Tibial nerve (tissue), 4 donors: ENCODE measurements at places on chromosomes 12 and 14. TPM values are rescaled to one million over a fixed set of nuclear protein-coding genes. Genes with fewer than 3 reads are reported as not detected.
A peak's percentile ranks its signal among the peaks of the same experiment; 100 is the strongest.

The RIPK3 gene
- total RNA-seq: 9.6 TPM

- no peak for DNase-seq
- H3K4me1 ChIP-seq: no peaks in the 10 kb centered on the region
- H3K36me3 ChIP-seq: peaks cover 7% of the 10 kb centered on the region
- H3K27me3 ChIP-seq: no peaks in the 10 kb centered on the region
- H3K27ac ChIP-seq: no peak overlapping the region
These were observed 15.5 kb upstream of the ATP6V0A2 start for GRCh38 chr12:123696646-123697045.

DNA sequence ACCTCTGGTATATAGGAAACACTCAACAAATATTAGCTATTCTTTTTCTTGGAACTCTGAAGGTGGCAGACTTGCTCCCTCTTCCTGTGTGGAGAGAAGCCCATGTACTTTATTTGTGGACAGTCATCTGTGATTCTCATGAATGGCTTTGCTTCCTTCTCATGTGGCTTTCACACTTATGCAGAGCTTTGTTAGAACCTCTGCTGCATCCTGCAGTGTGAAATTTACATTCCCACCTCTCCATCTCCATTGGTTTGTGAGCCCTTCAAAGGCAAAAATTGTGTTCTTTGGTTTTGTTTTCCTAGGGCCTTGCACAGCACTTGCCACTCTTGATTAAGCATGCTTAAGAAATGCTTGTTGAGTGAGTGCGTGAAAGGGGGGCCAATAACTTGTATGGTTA is 51.9 kb downstream of the BICD1 start:
- no peaks in the 10 kb centered on the region for H3K27me3 ChIP-seq
- no peak for DNase-seq
- H3K27ac ChIP-seq: no peak overlapping the region
- no peaks in the 10 kb centered on the region for H3K36me3 ChIP-seq
- no peaks in the 10 kb centered on the region for H3K4me1 ChIP-seq

The GPR84 gene
- total RNA-seq: not detected

The TPH2 gene
- not detected for total RNA-seq

DNA sequence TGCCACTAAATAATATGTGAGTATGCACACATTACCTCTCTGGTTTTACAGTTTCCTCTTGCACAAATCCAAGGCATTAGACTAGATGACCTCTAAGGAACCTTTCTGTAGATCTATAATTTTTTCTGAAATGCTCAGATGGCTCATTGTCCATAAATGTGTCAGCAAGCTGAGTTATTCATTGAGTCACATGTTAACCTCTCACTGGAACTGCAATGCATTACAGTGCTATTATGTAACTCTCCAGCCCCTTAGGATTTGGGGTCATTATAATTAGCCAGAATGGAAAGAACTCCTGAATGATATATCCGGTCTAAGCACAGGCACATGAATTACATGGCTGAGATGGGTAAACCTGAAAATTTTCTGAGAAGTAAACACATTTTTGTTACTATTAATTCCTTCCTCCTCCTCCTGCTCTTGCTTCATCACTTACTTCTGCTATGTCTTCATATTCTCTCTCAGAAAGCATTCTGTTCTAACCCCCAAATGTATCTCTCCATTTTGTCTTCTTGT is 20.3 kb upstream of the DRAM1 start:
- peak; percentile 36 for DNase-seq
- H3K36me3 ChIP-seq: no peaks in the 10 kb centered on the region
- no peaks in the 10 kb centered on the region for H3K27me3 ChIP-seq

The SOX5 gene
- 41.9 TPM for total RNA-seq

DNA sequence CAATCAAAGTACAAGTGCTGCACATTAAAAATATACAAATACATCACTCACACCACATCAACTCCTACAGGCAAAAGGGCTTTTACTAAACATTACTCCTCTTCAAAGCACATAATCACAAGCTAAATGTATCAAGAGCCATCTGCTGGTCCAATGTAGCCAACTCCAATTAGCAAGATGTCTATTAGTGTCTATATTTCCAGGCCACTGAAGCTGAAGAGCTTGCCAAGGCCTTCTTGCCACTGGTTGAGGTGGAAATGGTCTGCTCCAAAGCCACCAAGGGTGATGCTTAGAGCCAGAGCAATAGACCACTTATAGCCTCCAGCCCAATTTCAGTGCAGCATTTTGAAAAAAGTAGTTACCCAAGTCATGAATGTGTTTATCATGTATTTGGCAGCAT is 54.4 kb downstream of the RASSF9 start:
- DNase-seq: no peak
- no peaks in the 10 kb centered on the region for H3K27me3 ChIP-seq
- no peak overlapping the region for H3K4me3 ChIP-seq
- H3K27ac ChIP-seq: no peak overlapping the region
- no peaks in the 10 kb centered on the region for H3K4me1 ChIP-seq

GRCh38 chr14:102394717-102395375 is 32.1 kb downstream of the TECPR2 start:
- peaks cover 13% of the 10 kb centered on the region for H3K4me1 ChIP-seq
- no peak overlapping the region for H3K4me3 ChIP-seq
- H3K36me3 ChIP-seq: no peaks in the 10 kb centered on the region

GRCh38 chr12:115412831-115413230 is 728.9 kb upstream of the TBX3 start:
- no peak overlapping the region for H3K27ac ChIP-seq
- no peaks in the 10 kb centered on the region for H3K27me3 ChIP-seq
- H3K4me1 ChIP-seq: no peaks in the 10 kb centered on the region
- no peak overlapping the region for H3K4me3 ChIP-seq
- H3K36me3 ChIP-seq: no peaks in the 10 kb centered on the region
- no peak for DNase-seq

The MORN3 gene
- total RNA-seq: not detected

DNA sequence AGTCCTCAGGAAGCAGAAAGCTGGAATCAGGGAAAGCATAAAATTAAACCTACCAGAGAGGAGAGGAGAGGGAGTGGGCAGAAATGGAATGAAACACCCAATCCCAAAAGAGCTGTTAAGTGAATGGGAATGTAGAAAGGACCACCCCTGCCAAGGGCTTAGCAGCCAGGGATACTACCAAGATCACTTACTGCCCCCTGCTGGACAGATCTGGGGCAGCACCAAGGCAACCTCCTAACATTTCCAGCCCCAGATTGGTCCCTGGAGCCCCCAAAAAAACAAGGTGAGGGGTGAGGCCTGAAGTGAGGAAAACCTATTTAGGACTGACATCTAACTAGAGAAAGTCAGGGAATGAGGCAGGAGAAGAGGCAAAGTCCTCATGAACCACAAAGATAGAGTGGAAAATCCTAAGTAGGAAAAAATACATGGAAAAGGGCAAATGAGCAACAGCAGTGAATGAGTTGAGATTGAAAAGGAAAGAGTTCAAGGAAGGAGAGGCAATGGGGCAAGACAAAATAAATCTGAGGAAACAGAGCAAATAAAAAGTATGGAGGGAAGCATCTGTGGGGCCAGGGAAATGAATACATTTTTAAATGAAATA is 11.2 kb upstream of the FKBP11 start:
- no peak overlapping the region for H3K27ac ChIP-seq
- H3K36me3 ChIP-seq: peaks cover 4% of the 10 kb centered on the region
- H3K4me3 ChIP-seq: no peak overlapping the region
- no peaks in the 10 kb centered on the region for H3K4me1 ChIP-seq

DNA sequence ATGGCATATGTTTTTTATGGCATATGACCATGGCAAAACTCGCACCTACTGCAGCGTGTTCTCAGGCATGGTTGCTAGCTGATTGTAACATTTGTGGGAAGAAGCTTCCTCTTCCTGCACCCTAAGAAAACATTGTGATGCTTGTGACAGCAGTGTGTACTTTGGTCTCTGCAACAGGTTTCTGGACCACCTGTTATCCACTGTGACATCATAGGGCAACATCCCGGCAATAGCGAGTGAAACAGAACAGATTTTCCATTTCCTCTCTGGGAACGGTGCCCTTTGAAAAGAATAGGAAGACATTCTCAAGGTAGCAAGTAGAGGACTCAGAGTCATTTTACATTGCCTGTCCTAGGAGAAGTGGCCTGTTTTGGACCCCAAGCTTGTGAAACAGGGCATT is 135.4 kb upstream of the TRHDE start:
- no peaks in the 10 kb centered on the region for H3K27me3 ChIP-seq
- no peak for DNase-seq
- no peaks in the 10 kb centered on the region for H3K36me3 ChIP-seq
- H3K4me1 ChIP-seq: no peaks in the 10 kb centered on the region
- no peak overlapping the region for H3K4me3 ChIP-seq
- H3K27ac ChIP-seq: no peak overlapping the region

GRCh38 chr12:62714181-62714773 is 220.7 kb downstream of the PPM1H start:
- no peak for DNase-seq
- no peaks in the 10 kb centered on the region for H3K36me3 ChIP-seq
- H3K4me1 ChIP-seq: no peaks in the 10 kb centered on the region
- no peaks in the 10 kb centered on the region for H3K27me3 ChIP-seq
- H3K4me3 ChIP-seq: no peak overlapping the region

The GYS2 gene
- 0.39 TPM for total RNA-seq

DNA sequence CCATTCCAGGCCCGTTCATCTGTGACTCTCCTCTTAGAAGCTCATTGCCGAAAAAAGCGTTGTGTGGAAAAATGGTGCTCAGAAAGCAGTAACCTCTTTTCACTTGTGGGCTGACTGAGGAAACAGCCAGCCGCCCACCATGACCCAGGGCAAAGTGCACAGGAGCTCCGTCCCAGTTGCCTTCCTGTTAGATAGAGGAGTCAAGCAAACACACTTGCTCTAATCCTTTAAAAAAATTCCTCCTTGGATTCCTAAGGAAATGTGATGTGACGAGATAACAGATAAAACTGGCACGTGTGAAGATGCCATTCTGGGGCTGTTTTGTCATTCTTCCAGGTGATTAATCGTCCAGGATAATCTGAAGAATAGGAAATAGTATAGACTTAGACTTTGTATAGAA is 396.8 kb upstream of the DDHD1 start:
- H3K27ac ChIP-seq: no peak overlapping the region
- H3K4me1 ChIP-seq: no peaks in the 10 kb centered on the region
- no peak for DNase-seq
- H3K4me3 ChIP-seq: no peak overlapping the region

The EIF2S3B gene
- not detected for total RNA-seq

GRCh38 chr12:113039911-113040445 is 16.6 kb upstream of the DTX1 start:
- no peak overlapping the region for H3K27ac ChIP-seq
- no peaks in the 10 kb centered on the region for H3K36me3 ChIP-seq
- no peak overlapping the region for H3K4me3 ChIP-seq

GRCh38 chr12:118685983-118686607 is 295.2 kb upstream of the SRRM4 start:
- DNase-seq: no peak
- no peak overlapping the region for H3K27ac ChIP-seq
- no peaks in the 10 kb centered on the region for H3K36me3 ChIP-seq
- H3K4me3 ChIP-seq: no peak overlapping the region
- no peaks in the 10 kb centered on the region for H3K27me3 ChIP-seq

- no peaks in the 10 kb centered on the region for H3K27me3 ChIP-seq
- no peak overlapping the region for H3K27ac ChIP-seq
- H3K4me1 ChIP-seq: no peaks in the 10 kb centered on the region
- peaks cover 8% of the 10 kb centered on the region for H3K36me3 ChIP-seq
These were observed 197.0 kb downstream of the SLC41A2 start for GRCh38 chr12:104761091-104761490.

GRCh38 chr12:54974279-54974678 is 10.3 kb downstream of the TESPA1 start:
- no peaks in the 10 kb centered on the region for H3K36me3 ChIP-seq
- no peak for DNase-seq
- H3K27me3 ChIP-seq: no peaks in the 10 kb centered on the region
- no peaks in the 10 kb centered on the region for H3K4me1 ChIP-seq

GRCh38 chr12:54009171-54010052 is 627 bp downstream of the HOXC8 start:
- no peaks in the 10 kb centered on the region for H3K36me3 ChIP-seq
- DNase-seq: no peak

The HDAC7 gene
- total RNA-seq: 96.1 TPM

The DAD1 gene
- total RNA-seq: 150 TPM

The SMCO3 gene
- total RNA-seq: 10.5 TPM

The KRT2 gene
- not detected for total RNA-seq

The RPAP3 gene
- 15.7 TPM for total RNA-seq

DNA sequence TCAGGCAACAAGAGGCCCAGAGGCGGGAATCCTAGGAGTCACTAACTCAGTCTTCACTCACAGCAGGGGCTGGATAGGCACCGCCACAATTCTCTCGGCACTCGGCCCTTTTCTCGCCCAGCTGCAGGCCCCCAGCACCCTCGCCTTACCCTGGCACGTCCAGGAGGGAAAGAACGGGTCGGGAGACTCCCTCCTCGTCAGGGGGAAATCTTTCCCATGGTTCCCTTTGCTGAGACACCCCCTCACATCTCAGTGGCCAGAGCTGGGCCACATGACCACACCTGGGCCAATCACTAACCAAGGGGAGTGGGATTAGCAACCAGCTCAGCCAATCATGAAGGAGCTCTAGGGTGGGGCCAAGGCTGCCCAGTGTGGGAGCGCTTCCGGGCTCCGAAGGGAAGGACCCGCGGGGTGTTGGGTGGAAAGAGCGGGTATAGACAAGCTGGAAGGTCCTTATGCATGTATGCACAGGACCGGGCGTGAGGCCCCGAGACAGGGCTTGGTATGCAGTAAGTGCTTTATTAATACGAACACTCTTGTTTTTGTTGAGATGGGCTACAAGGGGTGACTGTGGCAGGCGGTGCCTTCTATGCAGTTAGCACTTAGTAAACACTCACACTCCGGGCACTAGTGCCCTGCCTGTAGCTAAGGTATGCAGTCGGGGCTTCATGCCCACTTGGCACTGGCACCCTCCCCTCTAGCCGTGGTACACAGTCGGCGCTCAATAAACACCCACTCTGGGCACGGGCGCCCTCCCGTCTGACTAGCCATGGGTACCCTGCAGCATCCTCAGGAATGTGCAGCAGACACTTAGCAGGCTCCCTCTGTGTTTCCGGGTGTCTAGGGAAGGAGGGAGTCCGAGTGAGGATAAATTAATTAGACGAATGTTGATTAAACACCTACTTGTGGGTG is 40.3 kb downstream of the ADGRD1 start:
- H3K4me3 ChIP-seq: no peak overlapping the region
- H3K27ac ChIP-seq: no peak overlapping the region
- H3K4me1 ChIP-seq: peaks cover 14% of the 10 kb centered on the region

The GPRC5D gene
- not detected for total RNA-seq

DNA sequence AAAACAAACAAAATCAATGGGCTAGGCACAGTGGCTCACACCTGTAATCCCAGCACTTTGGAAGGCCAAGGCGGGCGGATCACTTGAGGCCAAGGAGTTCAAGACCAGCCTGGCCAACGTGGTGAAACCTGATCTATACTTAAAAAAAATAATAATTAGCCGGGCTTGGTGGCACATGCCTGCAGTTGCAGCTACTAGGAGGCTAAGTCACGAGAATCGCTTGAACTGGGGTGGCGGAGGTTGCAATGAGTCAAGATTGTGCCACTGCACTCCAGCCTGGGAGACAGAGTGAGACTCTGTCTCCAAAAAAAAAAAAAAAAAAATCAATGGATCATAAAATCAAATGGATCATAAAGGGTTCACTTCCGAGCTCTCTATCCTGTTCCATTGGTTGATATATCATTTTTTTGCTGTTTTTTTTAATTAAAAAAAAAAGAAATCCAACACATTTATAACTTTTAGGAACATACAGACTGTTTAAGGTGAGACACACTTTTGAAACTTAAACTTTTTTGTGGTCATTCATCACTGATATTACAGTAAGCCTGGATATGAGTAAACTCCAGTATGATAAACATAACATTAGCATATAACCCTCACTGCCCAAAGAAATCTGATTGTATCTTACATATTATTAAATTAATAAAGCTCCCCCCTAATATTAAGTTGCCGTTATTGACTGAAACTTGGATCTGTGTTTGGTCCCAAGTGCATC is 22.1 kb downstream of the MOK start:
- H3K4me1 ChIP-seq: no peaks in the 10 kb centered on the region
- peaks cover 47% of the 10 kb centered on the region for H3K36me3 ChIP-seq
- no peak for DNase-seq
- no peaks in the 10 kb centered on the region for H3K27me3 ChIP-seq
- H3K27ac ChIP-seq: no peak overlapping the region
